Activated CD4-positive, CD25-positive, alpha-beta regulatory T cell treated with anti-CD3 and anti-CD28 coated beads, Interleukin-2, amount 50 U/mL, for 24 hours (primary cell): ENCODE measurements at places on chromosomes 16 and 17.

GRCh38 chr16:53872248-53873221, 168.6 kb downstream of the FTO start:
- ATAC-seq = no peak

DNA sequence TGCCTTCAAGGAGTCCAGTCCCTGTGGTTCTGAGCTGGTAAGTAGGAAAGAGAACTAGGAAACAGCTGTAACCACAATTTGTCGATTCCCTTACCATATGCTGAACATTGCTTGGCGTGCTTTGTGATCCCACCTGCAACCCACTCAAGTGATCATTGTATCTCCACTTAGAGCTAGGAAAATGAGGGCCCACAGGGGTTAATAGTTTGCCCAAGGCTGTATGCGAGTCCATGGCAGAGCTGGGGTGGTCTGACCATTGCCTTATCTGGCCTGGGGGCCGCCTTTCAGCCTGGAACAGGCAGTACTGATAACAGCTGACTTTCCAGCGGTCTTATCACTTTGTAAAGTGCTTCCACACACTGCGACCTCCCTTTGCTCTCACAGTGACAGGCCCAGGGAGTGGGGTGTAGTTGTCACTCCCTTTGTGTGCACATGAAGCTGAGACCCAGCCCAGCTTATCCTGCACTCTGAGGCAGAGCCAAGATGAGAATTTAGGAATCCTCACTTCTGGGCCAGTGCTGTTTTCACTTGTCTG, 9.8 kb downstream of the MYL4 start:
- ATAC-seq = no peak

GRCh38 chr16:13945744-13946485, 26.0 kb downstream of the ERCC4 start:
- ATAC-seq = no peak

DNA sequence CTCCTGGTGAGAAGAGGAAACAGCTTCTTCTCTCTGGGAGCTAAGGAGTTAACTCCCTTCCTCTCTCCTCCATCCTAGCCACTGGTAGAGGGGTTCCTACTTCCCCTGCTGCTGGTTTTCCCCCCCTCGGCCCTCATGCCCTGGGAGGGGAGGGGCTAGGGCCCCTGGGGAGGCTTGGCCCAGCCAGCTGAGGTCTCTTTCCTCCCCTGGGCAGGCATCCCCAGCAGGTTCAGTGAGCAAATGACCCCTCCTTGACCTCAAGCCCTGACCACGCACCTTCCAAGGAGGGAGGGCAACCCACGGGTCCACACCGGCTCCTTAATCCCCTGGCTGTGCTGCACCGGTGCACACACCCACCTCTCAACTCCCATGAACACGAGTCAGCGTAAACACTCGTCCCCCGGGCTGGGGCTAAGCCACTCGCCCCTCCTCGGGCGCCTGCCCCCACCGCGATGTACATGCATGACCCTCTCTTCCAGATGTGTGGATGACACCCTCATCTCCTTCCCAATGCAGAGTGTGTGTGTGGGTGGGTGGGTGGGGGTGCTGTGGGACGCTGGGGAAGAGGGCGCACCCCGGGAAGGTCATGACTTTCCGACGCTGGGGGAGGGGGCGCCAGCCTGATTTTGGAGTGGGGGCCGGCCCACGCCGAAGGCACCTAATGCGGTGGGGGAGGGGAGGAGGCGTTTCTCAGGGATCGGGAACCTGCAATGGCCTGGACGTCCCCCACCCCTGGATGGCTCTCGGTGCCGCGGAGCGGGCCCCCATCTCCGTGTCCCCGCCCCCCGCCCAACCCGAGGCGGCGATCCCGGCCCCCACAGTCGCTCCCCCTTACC, 33.7 kb downstream of the SRCIN1 start:
- ATAC-seq = no peak

DNA sequence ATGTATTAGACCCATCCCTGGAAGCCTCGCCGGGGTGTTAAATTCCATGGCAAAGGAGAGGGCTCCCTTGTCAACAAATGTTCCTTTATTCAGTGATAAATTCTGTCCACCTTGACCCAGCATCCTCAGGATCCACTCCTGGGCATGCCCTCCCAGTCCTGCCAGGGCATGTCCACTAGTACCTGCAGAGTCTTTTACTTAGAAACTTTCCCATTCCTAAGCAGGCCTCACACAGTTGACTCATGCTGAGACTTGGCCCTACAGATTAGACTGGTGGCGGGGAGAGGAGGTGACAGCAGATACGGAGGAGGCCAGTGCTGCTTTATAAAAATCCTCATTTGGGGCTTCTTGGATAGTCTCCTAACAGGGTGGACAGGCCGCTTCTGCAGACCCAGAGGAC, 88.8 kb downstream of the CYLD start:
- no peak for ATAC-seq

DNA sequence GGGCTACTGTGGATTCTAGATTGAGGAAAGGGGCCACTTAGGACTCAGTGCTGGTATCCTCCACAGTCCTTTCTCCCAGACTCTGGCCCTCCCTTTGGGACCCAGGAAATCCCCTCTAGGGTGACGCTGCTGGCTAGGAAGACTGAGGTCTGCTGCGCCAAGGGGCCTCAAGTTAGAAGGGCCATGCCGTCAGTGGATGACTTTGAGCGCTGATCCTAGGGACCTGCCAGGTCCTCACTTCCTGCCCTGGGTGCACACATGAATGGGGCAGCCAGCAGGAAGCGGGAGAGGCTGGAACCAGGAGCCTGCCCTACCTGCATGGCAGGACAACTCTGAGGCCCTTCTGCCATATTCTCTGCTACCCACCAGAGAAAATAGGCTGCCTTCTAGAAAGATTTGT, 145.0 kb downstream of the RAB11FIP4 start:
- ATAC-seq = no peak

- no peak for ATAC-seq
These were observed 1.7 kb upstream of the DBNDD1 start for GRCh38 chr16:90020838-90021382.

GRCh38 chr16:80664226-80664625, 123.4 kb downstream of the DYNLRB2 start:
- ATAC-seq = no peak

DNA sequence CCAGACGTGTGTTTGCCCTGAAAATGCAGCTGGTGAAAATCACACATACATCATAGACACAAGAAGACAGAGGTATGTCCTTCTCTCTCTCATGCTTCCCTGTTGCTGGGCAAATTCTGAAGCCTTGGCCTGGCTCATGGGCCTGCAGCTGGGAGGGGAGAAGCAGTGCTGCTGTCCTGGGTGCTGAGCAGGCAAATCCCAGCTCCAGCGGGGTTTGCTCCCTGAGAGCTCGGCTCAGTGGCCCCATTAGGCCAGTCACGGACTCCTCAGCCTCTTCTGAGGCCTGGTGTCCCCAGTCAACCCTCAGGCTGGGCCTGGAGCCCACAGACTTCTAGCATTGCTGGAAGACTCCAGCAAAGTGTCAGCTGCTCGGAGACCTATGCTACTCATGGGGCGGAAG, 11.7 kb downstream of the RHBDL3 start:
- ATAC-seq = no peak

DNA sequence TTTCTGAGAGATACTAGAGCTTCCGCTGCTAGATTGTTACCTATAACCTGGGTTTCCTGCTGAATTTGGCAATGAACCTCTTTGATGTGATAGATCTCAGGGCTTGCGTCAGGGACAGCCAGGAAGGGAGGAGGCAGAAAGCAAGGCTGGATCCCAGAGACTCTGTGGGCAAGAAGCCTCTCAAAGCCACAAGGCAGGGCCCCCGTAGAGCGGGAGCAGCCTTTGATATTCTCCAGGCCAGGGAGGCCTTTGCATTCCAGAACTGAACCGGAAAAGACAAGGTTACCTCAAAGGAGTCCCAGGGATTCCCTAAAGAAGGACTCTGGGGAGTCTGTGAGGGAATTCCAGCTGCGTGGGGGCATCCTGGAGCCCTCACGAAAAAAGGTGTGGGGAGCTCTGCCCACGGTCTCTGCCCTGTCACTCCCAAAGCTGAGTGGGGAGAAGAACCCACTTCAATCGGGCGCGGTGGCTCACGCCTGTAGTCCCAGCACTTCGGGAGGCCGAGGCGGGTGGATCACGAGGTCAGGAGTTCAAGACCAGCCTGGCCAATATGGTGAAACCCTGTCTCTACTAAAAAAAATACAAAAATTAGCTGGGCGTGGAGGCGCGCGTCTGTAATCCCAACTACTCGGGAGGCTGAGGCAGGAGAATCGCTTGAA, 14.3 kb upstream of the SCIMP start:
- ATAC-seq = no peak

DNA sequence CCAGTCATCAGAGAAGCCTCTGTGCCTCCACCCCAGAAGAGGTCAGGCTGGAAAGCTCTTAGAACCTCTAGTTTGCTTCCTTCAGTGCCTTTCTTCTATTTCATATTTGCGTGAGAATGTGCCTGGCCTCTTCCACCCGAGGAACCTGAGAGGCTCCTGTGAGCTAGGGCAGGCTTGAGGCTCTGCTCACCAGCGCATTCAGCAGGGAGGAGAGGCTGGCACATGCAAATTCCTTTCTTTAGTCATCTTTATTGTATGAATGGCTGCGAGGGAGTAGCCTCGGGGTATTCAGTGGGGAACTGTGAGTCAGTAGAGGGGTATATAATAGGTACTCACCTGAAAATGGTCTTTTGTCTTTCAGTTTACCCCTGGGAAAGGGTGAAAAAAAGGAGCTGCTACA, 268.3 kb downstream of the ABCC12 start:
- no peak for ATAC-seq

- ATAC-seq = no peak
These were observed 11.5 kb downstream of the GUCY2D start for GRCh38 chr17:8013731-8014557.

DNA sequence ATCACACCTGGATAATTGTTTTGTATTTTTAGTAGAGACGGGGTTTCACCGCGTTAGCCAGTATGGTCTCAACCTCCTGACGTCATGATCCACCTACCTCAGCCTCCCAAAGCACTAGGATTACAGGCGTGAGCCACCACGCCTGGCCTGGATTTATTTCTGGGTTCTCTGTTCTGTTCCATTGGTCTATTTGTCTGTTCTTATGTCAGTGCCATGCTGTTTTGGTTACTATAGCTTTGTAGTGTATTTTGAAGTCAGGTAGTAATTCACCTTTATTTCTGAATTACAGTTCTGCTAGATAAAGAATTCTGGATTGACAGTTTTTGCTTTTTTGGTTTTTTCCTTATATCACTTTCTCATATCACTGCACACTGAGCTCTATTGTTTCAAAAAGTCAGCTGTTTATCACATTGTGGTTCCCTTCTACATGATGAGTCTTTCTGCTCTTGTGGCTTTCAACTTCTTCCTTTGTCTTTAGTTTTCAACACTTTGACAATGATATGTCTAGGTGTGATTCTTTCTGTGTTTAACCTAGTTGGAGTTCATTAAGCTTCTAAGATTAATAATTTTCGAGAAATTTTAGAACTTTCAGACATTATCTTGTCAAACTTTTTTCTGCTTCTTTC, 98.2 kb downstream of the CA4 start:
- no peak for ATAC-seq

GRCh38 chr17:7043497-7044198, at the start of gene SLC16A11:
TSS of gene SLC16A11 (minus strand) at chr17:7044092. CDS start at chr17:7043513, 579 bp downstream.
- ATAC-seq = no peak

GRCh38 chr16:19705843-19706242, 12.2 kb downstream of the KNOP1 start:
- no peak for ATAC-seq

DNA sequence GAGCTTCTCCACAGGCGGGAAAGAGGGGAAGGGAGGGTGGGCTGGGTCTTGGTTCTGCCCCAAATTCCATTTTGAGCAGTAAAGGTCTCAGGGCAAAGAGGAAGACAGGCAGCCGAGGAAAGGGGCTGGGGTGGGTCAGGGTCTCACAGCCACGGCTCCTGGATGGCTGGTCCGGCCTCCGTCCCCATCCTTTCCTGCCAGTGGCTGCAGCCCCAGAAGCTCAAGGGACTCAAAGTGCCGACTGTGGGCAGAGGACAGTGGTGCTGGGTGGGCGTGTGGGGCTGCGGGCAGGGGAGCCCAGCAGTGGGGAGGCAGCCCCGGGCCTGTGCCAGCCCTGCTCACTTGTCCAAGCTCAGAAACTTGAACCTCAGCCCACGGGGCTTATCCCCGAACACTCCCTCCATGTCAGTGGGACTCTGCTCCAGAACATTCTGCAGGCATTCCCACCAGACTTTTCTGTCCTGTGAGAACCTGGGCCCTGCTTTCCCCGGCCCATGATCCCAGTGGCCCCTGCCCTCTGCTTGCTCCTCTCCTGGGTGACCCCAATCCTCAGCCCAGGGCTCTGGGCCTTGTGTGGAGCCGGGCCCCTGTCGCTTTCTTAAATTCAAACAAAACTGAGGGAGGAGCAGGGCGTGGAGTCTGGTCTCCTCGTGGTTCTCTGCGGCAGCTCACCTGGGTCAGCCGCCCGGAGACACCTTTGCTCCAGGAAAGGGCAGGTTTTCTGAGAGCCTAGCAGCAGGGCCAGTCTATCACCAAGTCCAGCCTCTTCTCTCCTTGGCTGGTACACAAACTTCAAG, 117.8 kb upstream of the METRNL start:
- ATAC-seq = no peak

- ATAC-seq = peak; percentile 72
These were observed 643.0 kb downstream of the MAF start for GRCh38 chr16:78957317-78958100.

DNA sequence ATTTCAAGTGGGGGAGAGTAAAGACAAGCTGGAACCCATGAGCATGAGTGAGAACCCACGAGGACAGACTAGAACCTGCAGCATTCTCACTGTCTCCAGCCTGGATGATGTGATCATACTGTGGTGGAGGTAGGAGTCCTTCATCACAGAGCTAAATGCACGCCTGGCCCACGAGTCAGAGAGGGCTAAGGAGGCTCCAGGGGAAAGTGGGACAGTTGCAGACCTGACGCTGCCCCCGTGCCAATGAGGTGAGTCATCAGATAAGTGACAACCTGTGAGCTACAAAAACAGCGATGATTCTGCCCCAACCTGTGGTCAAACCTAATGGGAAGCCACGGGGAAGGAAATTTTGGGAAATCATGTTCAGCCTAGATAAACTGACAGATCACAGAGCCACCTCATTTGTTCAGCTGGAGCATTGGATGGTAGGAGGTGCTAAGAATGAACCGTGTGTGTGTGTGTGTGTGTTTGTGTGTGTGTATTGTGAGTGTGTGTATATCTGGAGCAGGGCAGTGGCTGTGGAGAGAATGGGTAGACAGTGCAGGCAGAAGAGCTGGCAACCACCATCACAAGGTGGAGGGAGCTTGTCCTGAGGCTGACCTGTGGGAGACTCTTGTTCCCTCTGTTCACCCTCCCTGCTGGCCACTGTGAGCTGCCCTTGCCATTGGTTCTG, 131.8 kb downstream of the UTP18 start:
- ATAC-seq = no peak

- peak; percentile 85 for ATAC-seq
These were observed 5.5 kb upstream of the SLC25A35 start for GRCh38 chr17:8300627-8301242.
